Fibroblast of lung (primary cell): ENCODE measurements at places on chromosomes 7 and 10. TPM values are rescaled to one million over a fixed set of nuclear protein-coding genes. Genes with fewer than 3 reads are reported as not detected.

GRCh38 chr7:22013711-22014110 lies 68.0 kb upstream of the CDCA7L start:
- no peak overlapping the region for H3K27ac ChIP-seq
- no peaks in the 10 kb centered on the region for H3K4me1 ChIP-seq
- no peak for DNase-seq
- H3K4me3 ChIP-seq: no peak overlapping the region
- no peaks in the 10 kb centered on the region for H3K27me3 ChIP-seq

The AGMO gene
- not detected in 2 replicates for total RNA-seq

The CYP2C18 gene
- not detected in 2 replicates for total RNA-seq

GRCh38 chr10:32263300-32263699 lies 83.7 kb downstream of the EPC1 start:
- H3K27me3 ChIP-seq: no peaks in the 10 kb centered on the region
- peak; percentile 23 for DNase-seq
- no peak overlapping the region for H3K4me3 ChIP-seq
- H3K4me1 ChIP-seq: no peaks in the 10 kb centered on the region

The OR2AE1 gene
- 0.17 TPM in 1 of 2 replicates, not detected in the other for total RNA-seq

The DLD gene
- 44.2 and 48.6 TPM in 2 replicates for total RNA-seq

GRCh38 chr10:77967611-77968022 lies 41.1 kb upstream of the DLG5 start:
- no peaks in the 10 kb centered on the region for H3K36me3 ChIP-seq
- H3K27me3 ChIP-seq: no peaks in the 10 kb centered on the region
- H3K27ac ChIP-seq: no peak overlapping the region
- DNase-seq: no peak
- H3K4me3 ChIP-seq: no peak overlapping the region

DNA sequence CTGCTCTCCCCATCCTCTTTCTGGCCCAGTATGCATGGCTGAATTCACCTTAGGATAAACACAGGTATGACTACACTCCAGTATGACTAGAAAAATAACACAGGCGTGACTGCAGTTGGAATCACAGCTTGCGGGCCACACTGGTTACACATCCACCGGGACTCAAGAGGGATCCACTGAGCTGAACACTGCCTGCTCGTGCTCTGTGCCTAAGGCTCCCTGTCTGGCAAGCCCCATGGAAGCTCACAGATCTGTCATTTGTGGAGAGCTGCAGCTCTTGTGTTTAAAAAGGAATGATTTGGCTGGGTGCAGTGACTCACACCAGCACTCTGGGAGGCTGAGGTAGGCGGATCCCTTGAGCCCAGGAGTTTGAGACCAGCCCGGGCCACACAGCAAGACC lies 26.8 kb downstream of the VOPP1 start:
- peaks cover 8% of the 10 kb centered on the region for H3K4me1 ChIP-seq
- no peak overlapping the region for H3K4me3 ChIP-seq
- no peaks in the 10 kb centered on the region for H3K36me3 ChIP-seq
- no peaks in the 10 kb centered on the region for H3K27me3 ChIP-seq
- H3K27ac ChIP-seq: no peak overlapping the region
- peak; percentile 88 for DNase-seq

GRCh38 chr10:51918440-51918839 lies 219.0 kb upstream of the CSTF2T start:
- H3K36me3 ChIP-seq: no peaks in the 10 kb centered on the region
- no peak for DNase-seq
- no peak overlapping the region for H3K4me3 ChIP-seq

DNA sequence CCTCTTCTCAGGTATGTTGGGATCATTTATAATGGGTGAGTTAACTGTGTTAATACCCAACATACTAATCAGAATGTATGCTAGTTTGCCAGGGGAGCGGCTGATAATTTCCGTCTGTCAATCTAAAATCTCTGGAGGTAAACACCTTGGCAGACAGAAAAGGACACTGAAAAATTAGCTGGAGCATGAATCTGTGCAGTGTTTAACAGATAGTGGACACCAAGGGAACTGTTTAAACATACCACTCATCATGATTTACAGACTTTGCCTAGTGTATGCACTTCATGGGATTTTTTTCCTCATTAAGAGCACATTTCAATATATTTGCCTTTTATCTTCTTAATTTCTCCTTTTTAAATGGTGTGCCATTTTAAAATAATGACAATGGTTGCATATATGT lies 68.2 kb downstream of the SLC13A1 start:
- H3K36me3 ChIP-seq: no peaks in the 10 kb centered on the region
- no peak for DNase-seq
- no peak overlapping the region for H3K4me3 ChIP-seq

GRCh38 chr7:128849804-128850490 lies 12.7 kb upstream of the ATP6V1F start:
- H3K27ac ChIP-seq: no peak overlapping the region
- H3K4me3 ChIP-seq: no peak overlapping the region
- H3K36me3 ChIP-seq: peaks cover 70% of the 10 kb centered on the region
- DNase-seq: no peak

The C10orf105 gene
- under 0.01 TPM in 2 replicates for total RNA-seq

The CNTNAP2 gene
- not detected in 2 replicates for total RNA-seq

DNA sequence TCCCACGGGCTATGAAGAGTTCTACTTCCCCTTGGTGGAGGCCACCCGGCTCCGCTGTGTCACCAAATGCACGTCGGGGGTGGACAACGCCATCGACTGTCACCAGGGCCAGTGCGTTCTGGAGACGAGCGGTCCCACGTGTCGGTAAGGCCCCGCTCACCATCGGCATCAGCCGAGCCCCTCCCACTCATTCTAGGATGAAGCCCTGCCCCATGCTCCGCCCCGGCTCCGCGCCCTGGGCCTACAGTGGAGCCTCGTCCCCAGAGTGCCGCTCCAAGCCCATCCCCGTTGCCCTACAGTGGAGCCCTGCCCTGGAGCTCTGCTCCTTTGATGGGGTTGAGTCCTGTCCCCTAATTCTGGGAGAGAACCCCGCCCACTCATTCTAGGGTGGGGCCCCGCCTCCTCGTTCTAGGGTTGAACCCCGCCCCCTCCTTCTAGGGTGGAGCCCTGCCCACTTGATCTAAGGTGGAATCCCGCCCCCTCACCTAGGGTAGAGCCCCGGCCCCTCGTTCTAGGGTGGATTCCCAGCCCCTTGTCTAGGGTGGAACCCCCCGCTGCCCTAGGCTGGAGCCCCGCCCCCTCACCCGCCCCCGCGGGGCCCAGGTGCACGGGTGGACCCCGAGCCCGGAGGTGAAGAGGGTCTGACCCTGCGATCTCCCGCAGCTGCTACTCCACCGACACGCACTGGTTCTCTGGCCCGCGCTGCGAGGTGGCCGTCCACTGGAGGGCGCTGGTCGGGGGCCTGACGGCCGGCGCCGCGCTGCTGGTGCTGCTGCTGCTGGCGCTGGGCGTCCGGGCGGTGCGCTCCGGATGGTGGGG lies 3.4 kb upstream of the MUC12 start:
- no peaks in the 10 kb centered on the region for H3K36me3 ChIP-seq
- H3K27me3 ChIP-seq: peaks cover 32% of the 10 kb centered on the region
- DNase-seq: peak; percentile 25

The PCGF6 gene
- total RNA-seq: 8.9 and 12.1 TPM in 2 replicates

- no peaks in the 10 kb centered on the region for H3K36me3 ChIP-seq
- DNase-seq: no peak
- no peak overlapping the region for H3K27ac ChIP-seq
- no peaks in the 10 kb centered on the region for H3K4me1 ChIP-seq
Observed at GRCh38 chr10:100469756-100470155, 6.9 kb downstream of the WNT8B start.

- no peaks in the 10 kb centered on the region for H3K36me3 ChIP-seq
- H3K27ac ChIP-seq: no peak overlapping the region
- H3K4me3 ChIP-seq: no peak overlapping the region
- no peaks in the 10 kb centered on the region for H3K4me1 ChIP-seq
- DNase-seq: peak; percentile 10
- peaks cover 33% of the 10 kb centered on the region for H3K27me3 ChIP-seq
Observed at GRCh38 chr10:7412237-7412927, 1.5 kb upstream of the SFMBT2 start.

GRCh38 chr10:1320739-1321320 lies 264.6 kb downstream of the WDR37 start:
- no peak for DNase-seq
- no peaks in the 10 kb centered on the region for H3K27me3 ChIP-seq
- no peaks in the 10 kb centered on the region for H3K36me3 ChIP-seq

- H3K27me3 ChIP-seq: no peaks in the 10 kb centered on the region
- no peak overlapping the region for H3K27ac ChIP-seq
- DNase-seq: no peak
Observed at GRCh38 chr7:25557379-25557917, 329.2 kb upstream of the NPVF start.

The GNAT3 gene
- not detected in 2 replicates for total RNA-seq

DNA sequence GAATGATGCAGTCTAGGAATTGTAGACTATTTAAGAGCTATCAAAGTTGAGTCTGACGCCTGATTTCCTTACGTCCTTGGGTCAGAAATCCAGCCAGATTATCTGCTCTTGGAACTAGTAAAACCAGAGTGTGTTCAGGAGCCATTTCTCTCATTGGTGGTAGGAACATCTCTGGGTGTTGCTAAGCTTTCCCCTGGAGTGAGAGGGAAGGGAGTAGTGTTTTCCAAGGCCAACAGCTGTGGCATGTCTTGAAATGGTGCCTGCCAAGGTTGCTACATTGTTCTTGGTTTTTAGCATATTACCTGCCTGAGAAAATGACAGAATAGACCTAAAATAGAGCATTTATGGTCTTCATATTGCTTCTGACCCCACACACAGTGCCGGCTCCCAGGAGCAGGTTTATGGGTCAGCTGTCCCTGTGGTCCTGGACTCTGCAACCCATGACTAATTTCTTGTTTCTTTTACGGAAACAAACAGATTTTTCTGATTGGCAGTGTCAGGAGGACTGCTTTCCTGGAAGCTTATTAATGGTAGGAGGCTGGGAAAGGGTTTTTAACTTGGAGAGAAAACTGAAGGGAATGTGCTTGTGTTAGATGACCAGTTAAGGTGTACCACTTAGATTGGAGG lies 17.5 kb downstream of the GBF1 start:
- no peak overlapping the region for H3K4me3 ChIP-seq
- H3K27ac ChIP-seq: no peak overlapping the region
- peaks cover 4% of the 10 kb centered on the region for H3K36me3 ChIP-seq
- H3K27me3 ChIP-seq: no peaks in the 10 kb centered on the region
- peaks cover 7% of the 10 kb centered on the region for H3K4me1 ChIP-seq
- DNase-seq: no peak

GRCh38 chr7:126727930-126728391 lies 524.8 kb downstream of the GRM8 start:
- H3K27ac ChIP-seq: no peak overlapping the region
- no peak overlapping the region for H3K4me3 ChIP-seq
- no peaks in the 10 kb centered on the region for H3K4me1 ChIP-seq
- no peak for DNase-seq
- no peaks in the 10 kb centered on the region for H3K36me3 ChIP-seq
- H3K27me3 ChIP-seq: no peaks in the 10 kb centered on the region

The CPEB3 gene
- total RNA-seq: 0.51 and 0.66 TPM in 2 replicates

The MRLN gene
- total RNA-seq: not detected in 2 replicates

The RELN gene
- total RNA-seq: 0.33 and 1.8 TPM in 2 replicates

DNA sequence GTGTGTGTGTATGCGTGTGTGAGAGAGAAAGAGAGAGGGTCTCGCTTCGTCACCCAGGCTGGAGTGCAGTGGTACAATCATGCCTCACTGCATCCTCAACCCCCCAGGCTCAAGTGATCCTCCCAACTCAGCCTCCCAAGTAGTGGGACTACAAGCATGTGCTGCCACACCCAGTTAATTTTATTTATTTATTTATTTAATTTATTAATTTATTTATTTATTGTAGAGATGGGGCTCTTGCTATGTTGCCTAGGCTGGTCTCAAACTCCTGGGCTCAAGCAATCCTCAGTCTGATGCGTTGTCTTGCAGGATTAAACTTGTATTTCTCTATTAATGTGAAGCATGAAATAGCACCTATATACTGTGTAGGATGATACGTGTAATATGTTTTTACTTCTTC lies 21.8 kb upstream of the POU6F2 start:
- H3K27me3 ChIP-seq: no peaks in the 10 kb centered on the region
- H3K4me3 ChIP-seq: no peak overlapping the region
- H3K27ac ChIP-seq: no peak overlapping the region
- no peak for DNase-seq
- no peaks in the 10 kb centered on the region for H3K36me3 ChIP-seq
- no peaks in the 10 kb centered on the region for H3K4me1 ChIP-seq

DNA sequence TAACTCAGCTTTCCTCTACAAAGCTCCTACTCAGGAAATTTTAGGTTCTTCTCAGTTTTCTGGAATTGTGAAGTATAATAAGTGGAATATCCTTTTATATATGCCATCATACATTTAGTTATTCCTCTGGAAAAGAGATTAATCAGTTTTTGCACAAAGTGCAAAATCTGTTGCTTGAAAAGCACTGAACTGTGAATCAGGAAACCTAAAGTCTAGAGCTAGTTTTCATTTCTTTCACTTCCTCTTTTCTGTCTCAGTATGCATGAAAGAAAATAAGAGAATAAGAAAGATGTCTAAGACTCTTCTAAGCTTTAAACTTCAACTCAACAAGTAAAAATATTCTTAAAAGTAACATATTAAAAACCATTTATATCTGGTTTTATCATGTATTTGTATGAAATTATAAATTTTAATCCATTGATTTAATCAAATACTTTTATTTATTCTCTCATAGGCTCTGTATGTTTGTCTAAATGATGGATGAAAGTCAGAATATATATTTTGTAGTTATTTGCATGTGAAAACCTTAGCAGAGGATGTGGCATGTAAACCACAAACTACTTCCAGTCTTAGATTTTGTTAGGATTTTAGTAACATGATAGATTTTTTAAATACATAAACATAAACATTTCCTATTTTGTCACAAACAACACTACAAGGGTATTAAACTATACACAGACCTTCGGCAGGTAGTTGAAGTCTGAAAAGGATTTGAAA lies 1073.0 kb downstream of the XPNPEP1 start:
- no peak overlapping the region for H3K27ac ChIP-seq
- H3K4me3 ChIP-seq: no peak overlapping the region
- no peaks in the 10 kb centered on the region for H3K27me3 ChIP-seq
- H3K36me3 ChIP-seq: no peaks in the 10 kb centered on the region

The OR9A2 gene
- not detected in 2 replicates for total RNA-seq

The NKX1-2 gene
- not detected in 2 replicates for total RNA-seq

DNA sequence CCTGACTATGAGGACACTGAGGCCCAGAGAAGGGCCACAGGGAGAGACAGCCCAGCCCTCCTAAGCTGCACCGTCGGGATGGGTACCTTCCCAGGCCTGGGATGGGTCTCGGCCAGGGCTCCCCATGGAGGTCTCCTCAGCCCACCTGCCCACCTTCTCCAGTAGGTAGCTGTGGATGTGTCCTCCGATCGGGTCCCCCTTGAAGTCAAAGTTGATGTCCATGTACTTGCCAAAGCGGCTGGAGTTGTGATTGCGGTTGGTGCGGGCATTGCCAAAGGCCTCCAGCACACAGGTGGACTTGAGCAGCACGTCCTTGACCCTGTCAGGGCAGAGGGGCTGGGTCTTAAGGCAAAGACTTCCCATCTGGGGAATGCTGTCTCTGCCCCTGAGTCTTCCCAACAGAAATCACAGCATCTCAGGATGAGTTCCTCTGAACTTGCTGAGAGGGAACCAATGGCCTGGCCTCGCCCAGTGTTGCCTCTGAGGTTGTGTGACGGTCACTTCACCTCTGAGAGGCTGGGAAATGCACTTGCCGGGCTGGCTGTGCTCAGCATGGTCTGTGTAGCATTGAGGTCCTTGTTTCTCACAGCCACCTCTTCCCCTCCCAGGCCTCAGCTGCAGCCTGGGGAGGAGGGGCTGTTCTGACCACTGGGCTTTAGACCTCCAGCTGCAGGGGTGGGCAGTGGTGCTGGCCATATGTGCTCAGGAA lies 3.3 kb downstream of the MYO1G start:
- no peak overlapping the region for H3K4me3 ChIP-seq
- DNase-seq: no peak
- no peak overlapping the region for H3K27ac ChIP-seq
- H3K27me3 ChIP-seq: peaks cover 3% of the 10 kb centered on the region

The BCCIP gene
- total RNA-seq: 31.3 and 32.0 TPM in 2 replicates
